ENCODE measurements at places on chromosomes 3 and 15.

- DNase-seq, result no peak
These were observed 2.9 kb upstream of the CLN6 start for GRCh38 chr15:68232449-68232848.

GRCh38 chr3:125350597-125350996 lies 24.5 kb downstream of the ZNF148 start:
- DNase-seq, result no peak

DNA sequence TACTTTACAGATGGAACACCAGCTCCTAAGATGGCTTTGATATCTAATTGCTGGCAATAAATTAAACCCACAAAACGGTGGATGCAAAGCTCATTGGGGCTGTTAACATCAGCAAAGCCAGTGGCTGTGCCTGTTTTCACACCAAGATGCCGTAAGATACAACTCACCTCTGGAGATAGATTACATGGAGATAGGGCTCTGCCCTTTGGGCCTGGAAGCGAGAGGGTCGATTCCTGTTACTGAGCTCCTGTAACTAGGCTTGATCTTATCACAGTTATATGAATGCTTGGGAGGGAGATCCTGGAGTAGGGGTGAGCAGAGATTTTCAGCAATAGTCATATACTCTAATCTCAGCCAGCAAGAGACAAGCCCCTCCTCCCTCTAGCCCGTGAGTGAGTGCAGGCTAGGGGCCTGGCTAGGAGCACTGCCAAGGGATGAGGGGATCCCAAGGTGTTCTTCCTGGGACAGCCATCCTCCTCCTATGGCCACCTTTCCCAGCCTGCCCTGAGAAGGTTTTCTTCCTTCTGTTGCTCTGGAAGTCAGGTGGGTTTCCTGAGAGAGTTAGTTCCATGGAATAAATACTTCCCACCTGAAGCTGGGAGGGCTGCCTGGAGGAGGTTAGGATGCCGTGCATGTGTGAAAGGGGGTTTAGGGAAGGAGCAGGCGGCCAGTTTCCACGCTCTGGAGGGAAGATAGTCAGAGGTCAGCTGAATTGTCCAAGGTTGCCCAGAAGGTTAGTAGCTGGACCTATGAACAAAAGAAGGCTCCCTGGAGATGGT lies 18.1 kb upstream of the DOCK3 start:
- DNase-seq, result no peak

GRCh38 chr15:74609938-74610301 lies 5.7 kb upstream of the CLK3 start:
- no peak for DNase-seq

DNA sequence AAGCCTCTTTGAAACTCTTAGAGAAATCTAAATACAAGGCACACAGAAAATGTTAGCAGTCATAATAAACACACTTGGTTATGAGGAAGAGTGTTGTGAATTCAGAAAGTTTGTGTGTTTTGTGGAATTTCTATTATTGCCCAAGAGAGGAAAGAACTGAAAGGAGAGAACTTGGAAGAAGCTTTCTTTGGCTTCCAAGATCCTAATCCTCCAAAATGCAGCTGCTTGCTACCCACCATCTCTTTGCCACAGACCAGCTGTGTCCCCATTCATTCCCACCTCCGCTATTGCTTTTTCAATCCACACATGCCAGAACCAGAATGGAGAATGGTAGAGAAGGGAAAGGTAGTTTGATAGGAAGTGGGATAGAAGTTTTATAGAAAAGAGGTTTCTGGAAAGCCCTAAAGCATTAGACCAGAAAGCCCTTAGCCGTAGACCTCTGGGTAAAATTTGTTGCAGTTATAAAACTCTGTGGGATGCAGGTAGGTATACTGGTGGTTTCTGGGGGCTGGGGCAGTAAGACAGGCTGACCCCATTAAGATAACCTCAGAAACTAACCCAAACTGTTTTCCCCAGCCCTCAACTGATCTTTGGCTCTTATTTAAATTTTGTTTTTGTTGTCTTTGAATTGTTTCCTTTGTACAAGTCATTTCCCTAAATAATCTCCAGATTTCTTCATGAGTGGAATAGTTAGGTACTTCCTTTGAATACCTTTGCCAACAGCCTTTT lies 108.5 kb downstream of the FILIP1L start:
- no peak for DNase-seq

- DNase-seq, result no peak
These were observed 51.6 kb upstream of the HEG1 start for GRCh38 chr3:125107363-125107762.

DNA sequence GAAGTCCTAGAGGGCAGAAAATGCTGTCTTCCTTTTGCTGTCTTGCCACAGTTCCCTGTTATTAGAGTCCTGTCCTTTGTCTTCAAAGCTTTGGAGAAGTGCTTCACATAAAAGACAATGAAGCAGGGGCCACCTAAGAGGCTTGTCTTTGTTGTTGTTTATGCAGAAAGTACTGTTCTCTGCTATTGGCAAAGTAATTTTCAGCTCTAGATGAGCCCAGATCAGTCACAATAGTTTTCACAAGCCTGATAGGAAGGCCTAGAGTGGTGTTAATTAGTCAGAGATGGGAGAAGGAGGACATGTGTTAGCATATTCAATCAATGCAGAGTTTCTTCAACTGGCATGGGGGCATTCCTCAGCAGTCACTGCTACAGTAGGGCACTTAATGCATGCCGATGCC lies 300.0 kb downstream of the PTPRG start:
- DNase-seq, result no peak

- no peak for DNase-seq
These were observed 33.9 kb downstream of the RPN1 start for GRCh38 chr3:128616516-128617269.

DNA sequence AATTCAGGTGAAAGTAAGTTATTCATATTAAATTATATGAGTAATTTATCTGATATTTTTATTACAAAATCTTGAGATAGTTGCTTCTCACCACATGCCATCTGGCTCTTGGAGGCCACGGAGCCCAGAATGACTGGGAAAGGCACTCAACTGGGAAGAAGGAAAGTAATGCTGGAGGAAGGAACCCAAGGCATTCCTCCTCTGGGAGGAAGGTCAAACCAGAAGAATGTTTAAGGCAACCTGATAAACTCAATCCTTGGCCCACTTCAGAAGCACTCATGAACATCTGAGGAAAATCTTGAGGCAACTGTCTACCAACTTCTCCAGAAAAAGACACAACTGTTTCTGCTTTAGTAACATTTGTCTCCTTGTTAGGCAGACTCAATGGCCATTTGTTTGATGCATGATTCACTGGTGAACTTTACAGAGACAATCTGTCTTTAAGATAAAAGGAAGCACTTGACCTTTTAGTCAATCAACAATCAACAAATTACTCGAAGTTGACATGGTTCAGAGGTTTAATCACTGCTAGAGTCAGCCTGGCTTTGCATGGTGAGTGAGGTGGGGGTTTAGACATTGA lies 261.4 kb upstream of the MME start:
- DNase-seq, result no peak

DNA sequence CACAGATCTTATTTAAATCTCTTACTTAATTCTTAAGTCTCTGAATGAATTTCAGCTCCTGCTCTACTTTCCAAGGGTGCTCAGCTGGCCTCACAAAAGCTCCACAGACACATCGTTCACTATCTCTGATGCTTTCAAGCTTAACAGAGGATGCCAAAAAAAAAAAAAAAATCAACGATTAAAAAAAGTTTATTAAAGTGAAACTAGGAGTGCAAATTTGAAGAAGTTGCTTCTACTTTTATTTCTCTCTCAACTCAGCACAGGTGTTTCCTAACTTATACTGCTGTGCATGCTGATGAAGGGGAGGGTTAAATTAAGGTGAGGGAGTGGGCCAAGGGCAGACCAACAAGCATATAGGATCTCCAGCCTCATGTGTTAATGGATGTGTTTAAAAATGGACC lies 157.2 kb downstream of the TIGIT start:
- no peak for DNase-seq

DNA sequence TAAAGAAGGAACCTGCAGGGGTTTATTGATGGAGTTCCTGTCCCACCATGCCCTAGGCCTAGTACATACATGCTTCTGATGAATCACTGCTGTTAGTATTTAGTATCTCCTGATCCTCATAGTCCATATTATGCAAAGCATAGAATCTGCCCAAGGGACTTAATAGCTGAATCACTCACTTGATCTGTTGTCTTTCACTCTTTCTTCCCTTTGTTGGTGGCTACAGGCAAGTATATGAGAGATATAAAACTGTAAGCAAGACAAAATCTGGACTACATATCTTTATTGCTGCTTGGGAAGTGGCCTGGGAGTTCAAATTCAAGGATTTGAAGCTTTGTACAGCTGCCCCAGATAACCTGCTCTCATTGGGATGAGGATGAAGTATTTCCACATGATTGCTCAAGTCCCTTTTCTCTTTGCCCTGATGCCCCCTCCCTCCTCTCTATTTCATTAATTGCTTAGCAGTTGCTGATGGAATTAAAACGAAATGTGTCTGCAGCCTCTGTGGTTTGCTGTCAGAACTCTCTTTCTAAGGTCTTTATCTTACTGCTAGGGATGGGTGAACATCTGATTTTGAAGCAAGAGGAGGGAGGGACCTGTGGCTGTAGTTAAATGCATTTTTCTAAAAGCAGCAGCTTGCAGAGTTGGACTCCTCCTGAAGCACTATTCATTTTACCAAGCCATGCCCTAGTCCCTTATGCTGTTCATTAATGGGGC lies 114.1 kb downstream of the ZNF609 start:
- DNase-seq, result peak; percentile 34

GRCh38 chr15:70025413-70026296 lies 72.1 kb downstream of the TLE3 start:
- DNase-seq, result no peak

DNA sequence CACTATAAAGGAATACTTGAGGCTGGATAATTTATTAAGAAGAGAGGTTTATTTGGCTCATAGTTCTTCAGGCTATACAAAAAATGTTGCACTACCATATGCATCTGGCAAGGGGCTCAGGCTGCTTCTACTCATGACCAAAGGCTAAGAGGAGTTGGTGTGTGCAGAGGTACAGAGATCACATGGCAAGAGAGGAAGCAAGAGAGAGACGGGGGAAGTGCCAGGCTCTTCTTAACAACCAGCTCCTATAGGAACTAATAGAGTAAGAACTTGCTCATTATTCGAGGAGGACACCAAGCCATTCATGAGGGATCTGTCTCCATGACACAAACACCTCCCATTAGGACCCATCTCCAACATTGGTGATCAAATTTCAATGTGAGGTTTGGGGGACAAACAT lies 6.0 kb upstream of the FNDC3B start:
- no peak for DNase-seq

- peak; percentile 84 for DNase-seq
These were observed at the start of gene SEMA3G for GRCh38 chr3:52444860-52445793. Gene SEMA3G (minus strand): TSS chr3:52445103. CDS start chr3:52445027, 76 bp downstream.

GRCh38 chr3:153567011-153567410 lies 405.0 kb downstream of the RAP2B start:
- no peak for DNase-seq

- no peak for DNase-seq
These were observed 90.2 kb upstream of the CHD2 start for GRCh38 chr15:92809880-92810361.

GRCh38 chr3:27791956-27792355 lies 69.8 kb upstream of the EOMES start:
- no peak for DNase-seq

DNA sequence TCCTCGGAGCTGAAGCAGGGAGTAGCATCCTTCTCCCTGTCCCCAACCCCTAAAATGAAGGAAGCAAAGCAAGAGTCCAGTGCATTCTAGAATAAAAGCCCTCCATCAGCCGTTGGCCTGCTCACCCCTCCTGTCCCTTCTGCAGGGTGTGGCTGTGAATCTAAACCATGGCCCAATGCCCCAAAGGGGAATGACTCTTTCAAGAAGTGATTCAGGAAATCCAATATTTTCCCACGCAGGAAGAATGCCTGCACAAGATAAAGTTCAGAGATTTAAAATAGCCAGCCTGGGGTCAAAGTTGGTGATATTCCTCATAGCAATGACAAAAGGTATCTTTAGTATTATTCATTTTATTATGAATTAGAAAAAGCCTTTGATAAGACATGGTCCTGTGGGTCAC lies 38.5 kb downstream of the SLCO2A1 start:
- no peak for DNase-seq

DNA sequence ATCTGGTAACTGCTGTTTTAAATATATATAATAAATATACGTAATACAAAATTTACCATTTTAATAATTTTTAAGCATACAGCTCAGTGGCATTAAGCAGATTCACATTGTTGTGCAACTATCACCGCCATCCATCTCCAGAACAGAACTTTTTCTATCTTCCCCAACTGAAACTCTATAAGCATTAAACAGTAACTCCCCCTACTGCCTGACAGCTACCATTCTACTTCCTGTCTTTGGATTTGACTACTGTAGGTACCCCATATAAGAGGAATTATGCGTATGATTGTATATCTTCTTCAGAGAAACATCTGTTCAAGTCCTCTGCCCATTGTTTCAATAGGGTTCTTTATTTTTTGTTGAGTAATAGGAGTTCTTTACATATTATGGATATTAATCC lies 36.8 kb downstream of the EID1 start:
- no peak for DNase-seq

GRCh38 chr15:79132361-79132760 lies 41.8 kb upstream of the RASGRF1 start:
- DNase-seq, result no peak

DNA sequence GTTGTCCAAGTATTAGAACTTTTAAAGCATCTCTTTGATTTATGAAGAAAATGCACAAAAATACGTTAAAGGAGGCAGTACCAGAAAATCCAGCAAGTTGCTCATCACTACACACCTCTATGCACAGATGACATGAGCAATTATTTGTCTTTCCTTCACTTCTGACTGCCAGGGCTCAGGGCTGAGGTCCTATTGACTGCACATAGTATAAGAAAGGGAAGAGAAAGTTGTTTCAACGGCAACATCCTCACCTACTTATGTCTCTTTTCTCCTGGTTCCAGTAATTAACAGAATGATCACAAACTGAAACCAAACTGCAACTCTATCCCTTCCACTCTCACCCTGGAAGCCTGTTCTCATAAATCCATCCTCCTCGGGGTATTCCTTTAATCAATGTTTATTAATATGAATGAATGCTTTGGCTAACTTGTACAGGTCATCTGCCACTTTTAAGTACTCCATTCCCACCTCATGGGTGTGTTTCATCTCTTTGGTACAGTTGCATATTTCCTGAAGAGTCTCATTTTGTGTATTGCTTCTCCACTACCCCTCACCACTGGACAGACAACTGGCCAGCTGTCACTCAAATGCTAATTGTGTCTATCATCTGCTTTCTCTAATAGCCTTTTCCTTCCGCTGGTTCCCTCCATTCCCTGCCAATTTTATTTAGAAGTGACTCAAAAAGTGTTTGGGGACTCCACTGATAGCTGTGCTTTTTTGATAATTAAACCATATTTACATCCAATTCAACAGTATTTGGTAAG lies 34.5 kb downstream of the RAB27A start:
- no peak for DNase-seq

- no peak for DNase-seq
These were observed 60.7 kb downstream of the CFAP20DC start for GRCh38 chr3:58989163-58989562.

- no peak for DNase-seq
These were observed 756 bp upstream of the RMDN3 start for GRCh38 chr15:40755812-40756208.

- no peak for DNase-seq
These were observed 41.0 kb downstream of the FLNB start for GRCh38 chr3:58049143-58049785.

GRCh38 chr3:100105501-100105900 lies 8.8 kb downstream of the FILIP1L start:
- no peak for DNase-seq

Measured in SK-N-SH (cell line).